ENCODE measurements at places on chromosomes 12 and 14.

DNA sequence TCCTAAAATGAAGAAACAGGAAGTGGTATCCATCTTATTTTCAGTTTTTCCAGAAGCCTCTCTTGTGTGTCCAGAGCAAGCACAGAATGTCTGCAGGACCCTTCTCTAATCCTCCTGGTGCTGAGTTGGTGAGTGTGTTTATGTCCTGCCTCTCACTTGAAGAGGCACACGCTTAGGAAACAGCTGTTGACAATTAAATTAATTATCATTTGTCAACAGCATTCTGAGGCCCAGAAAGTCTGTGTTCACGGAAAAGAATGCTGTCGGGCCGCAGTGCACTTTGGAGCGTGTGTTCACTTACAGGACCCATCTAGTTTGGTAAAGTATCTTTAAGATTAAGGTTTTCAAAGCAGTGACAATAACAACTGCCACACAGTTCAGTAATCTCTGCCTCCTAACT, 70.5 kb downstream of the LMNTD1 start:
- no peak for DNase-seq

DNA sequence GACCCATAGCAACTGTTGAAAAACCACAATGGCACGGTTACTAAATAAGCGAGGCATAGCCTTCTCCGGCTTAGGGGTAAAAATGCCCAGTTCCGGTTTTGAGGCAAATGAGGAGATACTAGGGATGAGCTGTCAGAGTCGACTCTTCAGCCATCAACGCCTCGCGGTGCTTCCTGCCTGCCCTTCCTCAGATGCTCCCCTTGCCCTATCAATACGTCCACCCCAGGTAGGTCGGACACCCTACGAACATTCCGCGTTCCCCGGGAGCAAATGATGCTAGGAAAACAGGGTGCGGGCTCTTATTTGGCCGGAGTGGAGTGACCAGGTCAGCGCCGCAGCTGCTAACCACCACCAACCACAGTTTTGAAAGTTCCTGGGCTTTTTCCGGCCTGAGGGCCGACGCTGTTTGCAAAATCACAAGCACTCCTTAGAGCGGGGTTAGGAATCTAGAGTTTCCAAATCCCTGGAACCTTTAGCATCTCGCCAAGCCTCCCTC, 1.2 kb downstream of the SRSF9 start:
- no peak for DNase-seq

- no peak for DNase-seq
Observed at GRCh38 chr12:93758801-93759373, 81.7 kb downstream of the CRADD start.

GRCh38 chr12:119156401-119157044, 22.2 kb upstream of the HSPB8 start:
- no peak for DNase-seq

- DNase-seq = no peak
Observed at GRCh38 chr12:3727354-3727753, 25.6 kb downstream of the CRACR2A start.

- DNase-seq = no peak
Observed at GRCh38 chr14:41289025-41289424, 317.7 kb upstream of the LRFN5 start.

DNA sequence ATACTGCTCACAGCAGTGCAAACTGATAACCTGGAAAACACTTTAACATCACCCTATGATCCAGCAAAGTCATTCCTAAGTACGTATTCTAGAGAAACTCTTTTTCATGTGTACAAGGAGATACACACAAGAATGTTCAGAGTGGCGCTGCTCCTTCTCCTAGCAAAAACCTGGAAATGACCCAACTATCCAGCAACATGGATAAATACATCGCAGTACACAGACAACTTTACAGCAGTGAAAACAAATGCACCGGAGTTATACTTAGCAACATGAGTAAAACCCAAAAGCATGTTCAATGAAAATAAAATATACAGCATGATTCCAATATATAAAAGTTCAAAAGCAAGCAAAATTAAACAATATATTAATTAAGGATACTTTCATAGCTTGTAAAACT, 18.7 kb downstream of the SART3 start:
- no peak for DNase-seq

DNA sequence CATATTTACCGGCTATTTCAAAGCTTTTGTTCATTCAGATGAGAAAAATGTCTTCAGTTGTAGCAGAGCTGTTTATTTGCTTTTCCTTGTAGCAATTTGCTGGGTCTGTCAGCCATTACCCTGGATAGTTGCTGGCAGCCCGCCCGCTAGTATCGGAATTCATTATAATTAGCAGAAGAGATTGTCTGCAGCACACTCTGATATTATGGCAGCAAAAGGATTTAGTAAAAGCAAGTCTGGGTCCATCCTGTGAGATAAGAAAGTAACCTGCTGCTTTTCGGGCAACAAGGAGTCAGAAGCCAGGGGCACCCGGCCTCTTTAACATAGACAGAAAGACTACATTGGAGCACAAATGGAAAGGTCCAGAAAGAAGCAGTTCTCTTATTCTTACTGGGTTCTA, 6.1 kb upstream of the SLC35E3 start:
- DNase-seq = no peak

GRCh38 chr14:84203896-84204295, 1326.0 kb upstream of the FLRT2 start:
- no peak for DNase-seq

DNA sequence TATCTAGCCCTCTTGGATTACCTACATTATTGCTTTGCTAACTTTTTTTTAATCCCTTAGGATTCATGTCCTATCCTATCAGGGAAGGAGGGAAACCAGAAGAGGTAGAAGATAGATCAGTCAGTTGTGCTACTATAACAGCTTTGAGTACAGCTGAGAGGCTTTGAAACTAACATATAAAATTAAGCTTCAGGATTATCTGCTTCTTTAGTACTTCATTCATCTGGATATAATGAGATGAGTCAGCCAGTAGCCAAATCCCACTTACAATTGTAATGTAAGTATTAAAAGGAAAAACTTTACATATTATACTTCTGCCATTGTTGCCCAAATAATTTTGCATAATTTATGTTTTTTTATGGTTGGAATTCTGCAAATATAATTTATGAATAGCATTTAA, 33.4 kb upstream of the ANO6 start:
- no peak for DNase-seq

GRCh38 chr12:95548056-95548538, 3.2 kb downstream of the USP44 start:
- DNase-seq = no peak

GRCh38 chr12:25993901-25994651, 35.6 kb downstream of the RASSF8 start:
- peak; percentile 89 for DNase-seq

GRCh38 chr14:36863271-36863670, 201.6 kb downstream of the PAX9 start:
- DNase-seq = no peak

DNA sequence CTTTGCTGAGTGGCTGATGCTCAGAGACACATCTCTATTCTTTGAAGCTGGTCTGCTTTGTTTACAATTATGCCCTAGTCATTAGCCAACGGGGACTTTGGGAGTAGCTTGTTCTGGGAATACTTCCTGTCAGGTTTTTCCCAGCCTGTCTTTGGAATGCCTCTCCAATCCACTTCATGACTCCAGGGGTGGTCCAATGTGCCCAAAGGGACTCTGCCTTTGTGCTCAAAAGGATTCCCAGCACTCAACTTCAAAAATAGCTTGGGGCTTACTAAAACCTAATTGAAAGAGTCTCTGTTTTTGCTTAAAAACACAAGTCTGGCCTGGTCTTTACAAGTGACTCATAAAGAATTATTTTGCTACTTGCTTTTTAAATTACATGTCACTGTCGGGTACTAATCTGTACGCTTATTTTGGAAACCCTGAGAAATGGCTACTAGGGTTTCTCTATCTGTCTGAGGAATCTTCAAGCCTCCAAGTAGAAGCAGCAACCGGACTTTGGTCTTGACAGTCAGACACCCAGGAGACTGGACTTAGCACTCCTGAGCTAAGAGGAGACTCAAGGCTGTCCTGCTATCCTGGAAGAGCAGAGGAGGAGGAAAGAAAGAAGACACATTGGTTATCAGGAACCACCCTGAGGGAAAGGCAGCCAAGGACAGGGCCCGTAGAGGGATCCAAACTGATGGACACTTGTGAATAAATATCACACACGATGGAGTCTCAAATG, 20.7 kb downstream of the PHLDA1 start:
- no peak for DNase-seq

- DNase-seq = no peak
Observed at GRCh38 chr12:93191956-93192355, 185.8 kb upstream of the NUDT4 start.

- no peak for DNase-seq
Observed at GRCh38 chr14:68787092-68787992, 5.5 kb downstream of the ZFP36L1 start.

DNA sequence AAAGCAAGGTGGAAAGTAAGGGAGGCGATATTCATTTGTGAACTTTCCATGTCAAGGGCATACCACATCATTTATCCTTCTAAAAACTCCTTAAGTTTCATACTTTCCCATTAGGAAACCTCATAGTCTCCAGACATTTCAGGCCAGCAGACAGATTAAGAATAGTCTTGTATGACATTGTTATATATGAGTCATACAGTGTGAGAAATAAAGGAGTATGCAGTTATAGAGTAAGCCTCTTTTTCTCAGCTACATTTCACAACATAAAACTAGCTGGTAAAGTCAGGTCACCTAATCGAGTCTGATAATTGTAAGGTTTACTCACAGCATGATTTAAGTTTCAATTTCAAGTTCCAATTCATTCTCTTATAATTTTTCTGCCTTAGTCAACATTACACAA, 164.3 kb downstream of the GRIP1 start:
- no peak for DNase-seq

DNA sequence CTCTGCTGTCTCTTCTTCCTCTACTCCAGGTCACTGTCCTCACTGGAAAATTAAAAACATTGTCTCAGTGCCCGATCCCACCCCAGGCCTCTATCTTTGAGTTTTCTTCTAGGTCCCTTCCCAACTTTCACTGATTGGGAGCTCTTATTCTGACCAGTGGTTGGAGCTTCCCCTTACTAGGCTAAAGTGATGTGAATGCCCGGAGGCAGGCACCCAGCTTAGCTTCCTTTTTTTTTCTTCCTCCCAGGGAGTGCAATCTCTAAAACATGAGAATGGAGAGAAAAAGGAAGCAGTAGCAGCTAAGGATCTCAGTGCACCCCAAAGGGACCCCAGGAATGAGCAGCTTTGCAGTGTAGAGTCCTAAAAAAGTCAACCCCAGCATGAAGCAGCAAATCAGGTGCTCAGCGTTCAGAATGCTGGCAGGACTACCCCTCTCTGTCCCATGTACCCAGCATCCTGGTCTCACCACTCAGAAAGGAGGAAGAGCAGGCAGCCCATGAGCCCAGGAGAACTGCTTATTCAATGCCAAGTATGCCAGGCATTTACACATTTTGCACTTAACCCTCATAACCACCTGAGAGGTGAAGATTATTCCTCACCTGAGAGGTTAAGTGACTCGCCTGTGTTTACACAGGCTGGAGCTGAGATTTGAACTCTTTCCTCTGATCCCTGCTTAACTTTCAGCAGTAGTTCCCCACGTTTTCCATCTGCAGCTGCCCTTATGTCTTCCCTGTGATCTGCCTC, 146.2 kb upstream of the PWP1 start:
- DNase-seq = no peak

GRCh38 chr12:93380480-93381121, 2.9 kb downstream of the NUDT4 start:
- DNase-seq = no peak

DNA sequence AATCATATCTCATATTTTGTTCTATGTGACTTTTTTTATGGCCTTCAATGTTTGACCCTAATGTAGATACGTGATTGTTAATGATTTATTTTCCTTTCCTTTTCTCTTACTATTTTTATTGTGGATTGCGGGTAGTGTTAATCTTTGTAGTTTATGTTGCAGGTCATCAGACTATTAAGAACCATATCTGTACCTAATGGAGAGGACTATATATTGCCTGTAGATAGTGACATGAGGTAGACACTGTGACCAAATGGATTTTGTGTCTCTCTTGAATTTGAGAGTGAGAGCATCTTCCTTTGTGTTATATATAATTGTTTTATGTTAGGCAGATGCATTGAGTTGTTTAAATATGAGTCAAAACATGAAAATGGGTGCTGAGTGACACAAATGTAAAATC, 543.4 kb upstream of the MGAT4C start:
- no peak for DNase-seq

- no peak for DNase-seq
Observed at GRCh38 chr12:15688202-15688736, 100.9 kb downstream of the EPS8 start.

GRCh38 chr12:12916135-12916944, 25.0 kb downstream of the GPRC5A start:
- peak; percentile 76 for DNase-seq

GRCh38 chr12:105928436-105928835, 210.3 kb downstream of the NUAK1 start:
- DNase-seq = no peak

DNA sequence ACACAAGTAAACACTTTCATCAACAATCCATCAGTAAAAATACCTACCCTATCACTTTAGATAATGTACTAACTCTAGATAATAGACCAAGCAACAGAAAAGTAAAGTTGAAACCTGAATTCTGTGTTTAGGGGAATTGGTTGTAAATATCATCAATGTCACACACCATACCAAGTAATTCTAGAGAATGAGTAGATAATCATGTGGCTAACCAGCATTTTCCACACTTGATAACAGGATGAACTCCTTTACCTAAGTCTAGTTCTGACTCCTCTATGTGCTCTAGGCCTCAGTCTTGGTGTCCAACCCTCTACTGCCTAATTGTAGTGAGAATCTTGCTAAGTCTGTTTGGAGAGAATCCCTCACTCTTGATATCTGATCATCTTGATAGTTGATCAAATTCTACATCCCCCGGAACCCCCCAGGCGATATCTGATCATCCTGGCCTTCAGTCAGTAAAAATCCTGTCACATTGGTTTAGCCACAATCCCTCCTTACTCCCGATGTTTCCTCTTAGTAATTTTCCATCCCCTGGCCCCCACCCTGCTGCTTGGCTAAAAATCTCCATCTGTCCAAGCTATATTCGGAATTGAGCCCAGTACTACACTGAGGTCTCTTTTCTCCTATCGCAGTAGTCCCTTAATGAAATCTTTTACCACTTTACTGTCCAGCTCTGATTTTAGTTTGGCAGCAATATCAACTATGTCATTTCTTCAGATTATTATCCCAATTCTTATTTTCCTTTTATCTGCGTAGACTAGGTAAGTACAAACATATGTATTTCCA, 3.4 kb upstream of the SLCO1A2 start:
- no peak for DNase-seq

Measured in HFF-Myc (cell line).